ENCODE measurements at places on chromosomes 1 and 21. TPM values are rescaled to one million over a fixed set of nuclear protein-coding genes. Genes with fewer than 3 reads are reported as not detected.

Gene ATP6V1G3
- not detected for total RNA-seq

Gene CAMK1G
- 0.26 TPM for total RNA-seq

Gene CNN3
- 63.8 TPM for total RNA-seq

Gene TMEM240
- 0.47 TPM for total RNA-seq

Gene RGS18
- total RNA-seq = not detected

Gene ADGRL2
- 9.7 TPM for total RNA-seq

Gene ARTN
- 0.18 TPM for total RNA-seq

Gene KLHDC9
- 2.0 TPM for total RNA-seq

Gene SPATA21
- 0.05 TPM for total RNA-seq

Gene USH2A
- total RNA-seq = not detected

Gene LRRIQ3
- total RNA-seq = 0.78 TPM

Gene DEPDC1
- total RNA-seq = 11.7 TPM

Gene COL8A2
- 0.15 TPM for total RNA-seq

Gene FABP3
- total RNA-seq = not detected

Gene RGS16
- 0.30 TPM for total RNA-seq

Gene ADGRL4
- not detected for total RNA-seq

Gene LENEP
- not detected for total RNA-seq

Gene SDC3
- 8.2 TPM for total RNA-seq

Gene RIMS3
- total RNA-seq = 1.7 TPM

Gene PEAR1
- 6.0 TPM for total RNA-seq

Gene PRAMEF13
- not detected for total RNA-seq

Gene CHRM3
- 0.16 TPM for total RNA-seq

Gene COL11A1
- 0.88 TPM for total RNA-seq

Gene IL12RB2
- not detected for total RNA-seq

All from A549 treated with GW870086 at 1 μM for 4 hours (cell line).